ENCODE measurements at places on chromosomes 3 and 15. TPM values are rescaled to one million over a fixed set of nuclear protein-coding genes. Genes with fewer than 3 reads are reported as not detected.

TRH gene
- 0.16 TPM for polyA plus RNA-seq

DUOXA1 gene
- polyA plus RNA-seq = 0.15 TPM

RBP2 gene
- 2,966 TPM for polyA plus RNA-seq

GOLGA6A gene
- polyA plus RNA-seq = 0.15 TPM

HRG gene
- 0.04 TPM for polyA plus RNA-seq

SCN11A gene
- polyA plus RNA-seq = 1.1 TPM

CSPG4 gene
- polyA plus RNA-seq = 6.9 TPM

TAGLN3 gene
- polyA plus RNA-seq = 20.2 TPM
